CD8-positive, alpha-beta memory T cell (primary cell): ENCODE measurements at places on chromosomes 11 and 22. TPM values are rescaled to one million over a fixed set of nuclear protein-coding genes. Genes with fewer than 3 reads are reported as not detected.

- no peak for DNase-seq
Measured at GRCh38 chr11:35619116-35619854, 1.0 kb downstream of the FJX1 start.

DNA sequence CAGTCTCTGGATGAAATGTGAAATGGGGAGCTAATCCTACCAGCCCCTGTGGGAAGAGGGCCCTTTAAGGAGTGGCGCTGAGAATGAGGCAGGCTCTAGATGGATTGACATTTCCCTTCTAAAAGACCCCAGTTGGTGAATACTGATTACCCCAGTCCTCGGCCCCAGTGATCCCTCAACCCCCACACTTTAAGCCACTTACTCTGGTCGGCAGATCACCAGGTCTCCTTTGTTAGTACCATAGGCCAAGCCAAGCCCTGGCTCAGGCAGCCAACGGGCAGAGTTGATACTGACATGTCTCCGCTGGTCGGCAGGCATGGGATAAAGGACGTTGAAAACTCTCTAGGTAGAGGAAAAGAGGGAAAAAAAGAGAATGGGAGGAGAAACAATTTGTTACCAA lies 26.1 kb upstream of the CHRM4 start:
- no peak for DNase-seq

GRCh38 chr11:82732348-82732733 lies 1.3 kb downstream of the FAM181B start:
- no peak for DNase-seq

DNA sequence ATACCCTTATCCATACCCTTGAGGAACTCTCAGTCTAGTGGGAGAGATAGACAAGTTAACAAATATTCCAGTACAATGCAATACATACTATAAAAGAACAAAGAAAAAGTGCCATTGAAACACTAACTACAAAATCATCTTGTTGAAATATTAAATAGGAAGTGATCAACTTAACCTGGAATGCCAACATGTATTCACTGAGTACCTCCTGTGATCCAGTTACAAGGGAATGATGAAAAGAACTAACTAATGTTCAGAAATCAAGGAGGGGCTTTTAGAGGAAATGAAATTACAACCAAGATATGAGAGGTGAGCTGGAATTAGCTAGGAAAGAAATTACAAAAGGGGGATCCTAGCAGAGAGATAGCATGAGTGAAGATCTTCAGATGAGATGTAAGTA lies 6.2 kb upstream of the FIBIN start:
- no peak for DNase-seq

DNA sequence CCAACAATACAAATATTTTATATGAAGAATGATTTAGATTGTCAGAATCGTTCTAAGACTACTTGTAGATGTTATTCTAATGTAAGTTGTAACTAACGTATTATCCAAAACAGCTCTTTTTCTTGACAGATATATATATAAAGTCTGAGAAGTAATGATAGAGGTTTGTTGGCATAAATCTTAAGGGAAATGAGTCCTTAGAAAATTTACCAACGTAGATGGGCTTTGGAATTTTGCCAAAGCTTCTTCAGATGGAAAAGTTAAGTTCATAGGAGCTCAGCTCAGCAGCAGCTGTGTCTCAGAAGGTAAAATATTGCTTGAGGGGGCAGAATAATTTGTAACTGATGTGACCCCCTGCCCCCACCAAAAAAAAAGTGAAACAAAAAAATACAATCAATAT lies 66.7 kb downstream of the BID start:
- DNase-seq: no peak

DNA sequence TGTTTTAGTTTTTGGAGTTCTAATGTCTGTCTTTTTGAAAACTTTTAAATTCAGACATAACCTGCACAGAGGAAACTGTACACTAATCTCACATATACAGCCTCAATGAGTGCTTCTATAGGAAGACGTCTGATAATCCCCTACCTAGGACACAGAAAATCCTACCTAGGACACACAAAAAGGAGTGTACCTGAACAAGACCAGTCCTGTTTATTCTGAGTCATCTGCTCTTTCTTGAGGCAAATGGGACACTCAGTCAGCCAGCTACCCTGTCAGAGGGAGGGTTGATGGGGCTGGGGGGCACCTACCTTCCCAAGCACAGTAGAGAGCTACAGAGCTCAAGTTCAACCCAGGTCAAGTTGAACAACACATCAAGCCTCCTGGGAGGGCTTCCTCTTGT lies 346.6 kb upstream of the NCAM1 start:
- DNase-seq: no peak

DNA sequence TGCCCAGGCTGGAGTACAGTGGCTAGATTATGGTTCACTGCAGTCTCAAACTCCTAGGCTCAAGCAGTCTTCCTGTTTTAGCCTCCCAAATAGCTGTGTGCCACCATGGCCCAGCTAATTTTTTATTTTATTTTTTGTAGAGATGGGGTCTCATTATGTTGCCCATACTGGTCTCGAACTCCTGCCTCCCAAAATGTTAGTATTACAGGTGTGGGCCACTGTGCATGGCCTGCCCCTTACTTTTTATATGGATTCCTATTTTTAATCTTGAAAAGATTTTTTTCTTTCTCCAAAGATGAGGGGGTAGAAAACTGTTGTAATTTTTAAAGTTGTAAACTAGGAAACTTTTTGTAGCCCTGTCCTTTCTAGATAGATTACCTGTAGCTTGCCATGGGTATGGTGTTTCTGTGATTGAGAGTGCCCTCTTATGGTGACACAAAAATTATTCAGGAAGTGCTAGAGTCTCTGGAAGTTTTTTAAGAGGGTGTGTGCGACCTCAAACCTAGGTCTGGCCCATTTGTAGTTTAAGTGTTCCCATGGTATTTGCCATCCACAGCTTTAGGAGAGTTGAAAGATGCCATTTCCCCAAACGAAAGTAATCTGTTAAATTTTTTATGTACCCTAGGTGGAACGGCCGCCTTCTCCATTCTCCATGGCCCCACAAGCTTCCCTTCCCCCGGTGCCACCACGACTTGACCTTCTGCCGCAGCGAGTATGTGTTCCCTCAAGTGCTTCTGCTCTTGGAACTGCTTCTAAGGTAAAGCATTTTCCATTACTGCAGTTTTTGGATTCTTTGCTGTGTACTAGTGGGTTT lies 32.4 kb downstream of the MCAM start:
- DNase-seq: peak; percentile 62

GRCh38 chr22:39839917-39840510 lies 53.5 kb downstream of the ENTHD1 start:
- no peak for DNase-seq

DNA sequence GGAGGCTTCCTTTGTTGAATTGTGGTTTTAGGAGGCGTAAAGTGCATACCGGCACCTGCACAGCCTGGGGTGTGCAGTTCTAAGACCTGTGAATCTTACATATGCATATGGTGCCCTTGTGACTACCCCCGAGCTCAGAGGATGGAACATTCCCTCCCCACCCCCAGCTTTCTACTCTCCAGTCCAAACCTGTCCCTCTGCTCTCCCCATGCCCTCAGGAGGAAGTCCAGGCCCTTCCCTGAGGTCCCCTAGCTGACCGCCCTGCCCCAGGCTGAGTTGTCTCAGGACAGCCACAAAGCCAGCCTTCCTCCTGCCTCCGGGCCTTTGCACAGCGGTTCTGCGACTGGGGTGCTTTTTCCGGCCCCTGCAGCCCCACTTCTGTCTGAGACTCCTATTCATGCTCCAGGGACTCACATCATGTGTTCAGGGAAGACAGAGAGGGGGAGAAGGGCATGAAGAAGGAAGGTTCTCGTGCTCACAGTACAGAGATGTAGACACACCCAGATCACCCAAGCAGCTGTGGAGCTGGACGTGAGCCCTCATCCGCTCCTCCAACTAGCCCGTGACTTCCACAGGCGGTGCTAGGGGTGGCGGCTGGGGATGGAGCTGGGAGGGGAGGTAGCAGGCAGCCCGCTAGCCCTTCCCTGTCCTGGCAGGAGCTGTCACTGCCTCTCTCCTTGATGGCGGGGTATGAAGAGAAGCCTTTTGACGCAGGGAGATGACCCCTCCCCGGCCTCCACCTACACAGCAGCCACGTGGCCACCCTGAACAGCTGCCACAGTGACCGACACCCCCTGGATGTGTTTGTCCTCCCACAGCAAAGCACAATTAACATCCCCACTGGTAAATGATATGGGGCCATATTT lies 50.8 kb downstream of the FLRT1 start:
- DNase-seq: no peak

- DNase-seq: no peak
Measured at GRCh38 chr11:130712480-130712879, 203.8 kb downstream of the SNX19 start.

DNA sequence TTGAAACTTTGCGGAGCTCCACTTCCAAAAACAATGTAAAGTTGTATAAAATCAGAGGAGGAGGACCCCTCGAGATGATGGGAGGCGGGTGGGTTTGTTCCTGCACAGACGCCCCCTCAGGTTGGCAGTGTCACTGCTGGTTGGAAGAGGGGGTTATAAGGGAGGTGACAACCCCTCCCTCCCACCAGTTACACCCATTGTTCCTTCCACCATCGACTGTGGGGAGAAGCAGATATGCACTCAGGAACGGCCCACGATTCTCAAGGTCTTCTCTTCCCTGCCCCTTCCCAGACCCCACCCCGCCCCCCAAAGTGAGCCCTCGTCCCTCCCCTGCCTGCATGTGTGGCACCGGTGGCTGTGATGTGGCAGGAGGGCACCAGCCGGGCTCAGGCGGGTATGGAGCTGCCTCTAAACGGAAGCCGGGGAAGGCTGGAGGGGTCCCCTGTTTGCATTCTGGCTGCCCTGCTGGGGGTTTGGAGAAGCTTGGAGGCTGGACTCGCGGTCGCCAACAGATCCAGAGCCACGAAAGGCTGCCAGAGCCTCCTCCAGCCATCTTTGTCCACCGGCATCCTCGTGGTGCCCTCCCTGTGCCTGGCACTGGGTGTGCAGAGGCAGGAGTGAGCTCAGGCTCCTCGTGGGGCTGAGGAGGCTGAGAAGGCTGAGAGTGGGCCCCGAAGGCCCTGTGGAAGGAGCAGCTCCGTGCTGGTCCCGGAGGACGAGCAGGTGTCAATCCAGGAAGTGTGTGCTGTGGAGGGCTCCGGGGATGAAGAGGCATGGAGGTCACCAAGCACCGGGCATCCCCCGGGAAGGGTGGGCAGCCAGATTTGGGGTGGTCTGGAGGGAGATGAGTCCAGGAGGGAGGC lies 778 bp downstream of the KDELR3 start:
- DNase-seq: no peak

- DNase-seq: no peak
Measured at GRCh38 chr22:49704345-49705215, 123.1 kb downstream of the BRD1 start.

GRCh38 chr11:64538501-64538951 lies 52.5 kb upstream of the SLC22A12 start:
- DNase-seq: no peak

TUB gene
- 0.11 TPM for total RNA-seq

EXPH5 gene
- 0.89 TPM for total RNA-seq

KIF18A gene
- 10.9 TPM for total RNA-seq

TMEM109 gene
- 147 TPM for total RNA-seq

OR52H1 gene
- total RNA-seq: not detected
